ENCODE measurements at places on chromosomes 7 and 10.
A peak's percentile ranks its signal among the peaks of the same experiment; 100 is the strongest.

GRCh38 chr10:78211561-78212051 lies 177.9 kb downstream of the RPS24 start:
- no peak for DNase-seq

GRCh38 chr10:74674927-74675326 lies 151.5 kb upstream of the KAT6B start:
- DNase-seq, result no peak

GRCh38 chr7:155356323-155357105 lies 58.8 kb downstream of the INSIG1 start:
- no peak for DNase-seq

GRCh38 chr7:85185424-85186082 lies 1.3 kb downstream of the SEMA3D start:
- DNase-seq, result no peak

DNA sequence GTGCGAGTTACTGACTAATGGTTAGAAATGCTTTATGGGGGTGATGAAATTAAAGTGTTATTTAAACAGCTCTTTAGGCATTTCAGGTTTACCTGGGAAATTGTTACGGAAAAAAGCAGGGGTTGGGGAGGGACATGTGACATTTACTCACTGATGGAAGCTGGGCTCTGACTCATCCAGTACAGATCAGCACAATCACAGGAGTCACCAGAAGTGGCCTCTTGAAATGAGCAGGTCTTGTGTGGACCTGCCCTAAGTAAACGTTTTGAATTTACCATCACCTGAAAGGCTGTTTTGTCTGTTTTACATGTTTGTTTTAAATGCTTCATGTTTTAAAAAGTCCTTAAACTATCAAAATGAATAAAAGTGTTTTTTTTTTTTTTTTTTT lies 2.3 kb downstream of the GLRX3 start:
- no peak for DNase-seq

DNA sequence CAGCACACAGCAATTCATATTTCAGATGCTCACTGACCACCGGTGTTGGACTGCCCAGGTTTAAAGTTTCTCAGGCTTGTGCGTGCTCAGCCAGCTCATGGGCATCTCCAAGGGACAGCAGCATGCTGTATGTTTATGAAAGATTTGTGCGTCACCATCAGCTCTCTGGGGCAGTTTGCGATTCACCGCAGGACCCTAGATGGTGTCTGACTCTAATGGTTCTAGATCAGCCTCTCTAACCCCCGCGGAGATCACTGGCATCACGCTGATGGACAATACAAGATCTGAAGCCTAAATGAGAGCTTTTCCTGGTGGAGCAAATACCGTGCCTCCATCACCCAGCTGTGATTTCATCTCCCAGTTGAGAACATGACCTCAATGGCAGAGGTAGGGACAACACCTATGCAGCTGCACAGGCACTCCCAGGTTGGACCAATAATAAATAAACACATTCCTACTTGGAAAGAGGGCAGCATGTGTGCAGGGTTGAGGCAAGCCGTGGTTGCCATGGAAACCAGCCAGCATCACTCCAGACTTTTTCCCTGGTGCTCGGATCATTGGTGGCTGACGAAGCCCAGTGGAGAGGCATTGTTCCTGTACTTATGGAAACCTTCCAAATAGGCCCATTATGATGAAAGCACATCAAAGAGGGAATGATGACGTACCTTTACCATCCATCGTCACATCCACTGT lies 253.6 kb downstream of the KCNMA1 start:
- no peak for DNase-seq

GRCh38 chr10:79405221-79405994 lies 40.0 kb downstream of the ZCCHC24 start:
- DNase-seq, result no peak

- no peak for DNase-seq
Observed at GRCh38 chr10:7547829-7548228, 118.9 kb downstream of the ITIH5 start.

DNA sequence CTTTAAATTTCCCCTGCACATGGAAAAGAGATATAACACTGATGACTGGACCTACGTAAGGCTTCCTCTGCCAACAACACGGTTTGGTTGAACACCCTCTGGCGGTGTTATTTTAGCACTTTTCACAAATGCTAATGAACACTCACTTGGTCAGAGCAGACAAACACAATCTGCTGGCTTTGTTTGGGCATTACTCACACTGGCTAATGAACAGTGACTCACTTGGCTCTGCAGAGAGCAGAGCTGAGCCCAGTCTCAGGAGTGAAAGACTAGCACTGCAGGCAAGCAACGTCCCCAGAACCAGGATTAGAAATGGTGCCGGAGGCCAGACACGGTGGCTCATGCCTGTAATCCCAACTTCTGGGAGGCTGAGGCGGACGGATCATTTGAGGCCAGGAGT lies 430.8 kb downstream of the PLXNA4 start:
- DNase-seq, result no peak

GRCh38 chr7:27399791-27400567 lies 157.4 kb downstream of the EVX1 start:
- DNase-seq, result no peak

- DNase-seq, result no peak
Observed at GRCh38 chr10:103736044-103736443, 119.3 kb downstream of the SH3PXD2A start.

DNA sequence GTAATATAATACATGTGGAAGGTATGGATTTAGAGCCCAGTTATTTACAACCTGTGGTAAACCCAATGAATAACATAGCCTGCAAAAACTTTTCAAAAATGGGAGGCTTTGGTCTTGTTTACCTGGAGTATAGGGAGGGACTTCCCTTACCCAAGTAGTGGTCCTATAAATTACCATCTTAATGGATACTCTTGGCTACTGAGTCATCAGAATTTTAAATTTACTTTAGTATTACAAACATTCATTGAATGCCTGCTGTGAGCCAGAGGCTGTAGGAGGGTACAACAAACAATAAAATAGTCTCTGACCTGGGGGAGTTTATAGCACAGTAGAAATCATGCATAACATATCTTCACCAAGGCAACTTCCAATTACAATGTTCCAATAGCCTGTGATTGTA lies 365.1 kb downstream of the BBS9 start:
- no peak for DNase-seq

- DNase-seq, result no peak
Observed at GRCh38 chr7:132709971-132710567, 133.8 kb upstream of the PLXNA4 start.

DNA sequence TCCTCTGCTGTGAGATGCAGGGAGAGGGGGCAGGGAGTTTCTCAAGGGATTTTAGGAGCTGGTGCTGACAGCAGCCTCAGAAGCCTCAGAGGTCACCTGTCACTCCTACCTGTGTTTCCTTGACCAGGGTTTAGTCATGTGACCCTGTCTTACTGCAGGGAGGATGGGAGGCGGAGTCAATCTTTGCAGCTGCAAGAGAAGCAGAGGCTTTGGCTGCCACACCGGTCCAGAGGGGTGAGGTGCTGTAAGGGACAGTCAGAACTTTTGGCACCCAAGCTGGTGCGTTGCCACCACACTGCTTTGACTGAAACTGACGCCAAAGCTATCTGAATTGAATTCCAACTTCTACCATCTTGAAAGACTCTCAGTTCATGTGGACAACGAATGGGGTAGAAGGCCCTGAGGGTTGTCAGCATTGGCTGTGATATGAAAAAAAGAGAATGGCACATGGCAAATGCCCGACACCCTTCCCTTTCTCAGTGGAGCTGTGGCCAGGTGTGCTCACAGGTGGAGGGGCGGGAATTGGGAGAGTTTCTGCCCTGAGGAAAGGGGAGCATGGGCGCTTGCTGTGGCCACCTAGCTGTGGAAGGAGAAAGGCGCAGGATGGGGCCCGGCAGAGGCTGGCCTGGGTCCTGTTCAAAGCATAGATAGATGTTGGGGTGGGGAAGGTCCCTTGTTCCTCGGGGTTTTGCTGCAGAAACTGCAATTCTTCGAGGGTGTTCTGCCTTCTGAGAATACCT lies 69.3 kb downstream of the ARHGAP22 start:
- DNase-seq, result no peak

- no peak for DNase-seq
Observed at GRCh38 chr10:118966076-118966849, 63.3 kb upstream of the NANOS1 start.

DNA sequence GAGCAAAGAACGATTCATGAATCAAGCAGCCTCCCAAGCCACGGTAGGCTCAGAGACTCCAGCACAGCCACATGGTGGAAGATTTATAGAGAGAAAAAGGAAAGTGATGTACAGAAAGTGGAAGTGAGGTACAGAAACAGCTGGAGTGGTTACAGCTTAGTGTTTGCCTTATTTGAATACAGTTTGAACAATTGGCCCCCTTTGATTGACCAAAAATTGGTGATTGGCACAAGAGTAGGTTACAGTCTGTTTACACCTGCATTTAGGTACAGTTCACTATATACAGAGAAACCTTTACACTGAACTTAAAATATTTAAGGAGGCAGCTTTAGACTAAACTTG lies 136.4 kb upstream of the ASAH2 start:
- no peak for DNase-seq

- no peak for DNase-seq
Observed at GRCh38 chr10:96612055-96612830, 25.4 kb upstream of the TM9SF3 start.

- peak; percentile 21 for DNase-seq
Observed at GRCh38 chr7:71733107-71733870, 601.3 kb downstream of the GALNT17 start.

- DNase-seq, result no peak
Observed at GRCh38 chr10:14625765-14626525, 148.8 kb downstream of the FAM107B start.

DNA sequence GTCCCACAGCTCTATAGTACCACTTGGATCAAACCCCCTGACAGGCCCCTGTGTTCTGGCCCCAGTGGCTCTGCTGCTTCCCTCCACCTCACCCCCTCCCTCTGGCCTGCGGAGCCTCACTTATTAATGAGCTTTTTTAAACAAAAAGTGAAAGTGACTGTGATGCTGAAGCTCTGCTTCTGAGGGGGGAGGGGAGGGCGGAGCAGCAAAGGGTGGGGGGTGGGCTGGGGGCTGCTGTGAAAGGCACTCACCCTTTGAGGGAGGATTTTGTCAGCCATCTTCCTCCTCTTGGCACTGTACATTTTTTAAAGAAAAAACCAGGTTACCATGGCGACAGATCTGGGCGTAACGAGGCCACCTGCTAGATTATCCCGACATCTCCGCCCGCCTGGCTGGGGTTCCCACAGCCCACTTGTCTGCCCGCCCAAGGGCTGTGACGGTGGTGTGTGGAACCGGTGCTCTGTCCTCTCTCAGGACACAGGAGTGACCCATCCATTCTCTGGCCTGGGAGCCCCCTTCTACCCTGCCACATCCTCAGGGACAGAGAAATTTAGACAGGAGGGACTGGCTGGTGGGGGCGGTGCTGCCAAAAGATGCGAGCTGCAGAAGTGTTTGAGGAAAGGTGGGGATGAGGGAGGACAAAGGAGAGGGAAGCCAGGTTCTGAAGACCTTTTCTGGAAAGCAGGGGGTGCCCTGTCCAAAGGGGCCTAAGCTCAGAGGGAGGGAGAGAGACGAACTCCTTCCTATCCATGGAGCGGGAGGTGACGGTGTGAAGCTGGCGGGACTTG lies 4.9 kb downstream of the SMARCD3 start:
- DNase-seq, result no peak

DNA sequence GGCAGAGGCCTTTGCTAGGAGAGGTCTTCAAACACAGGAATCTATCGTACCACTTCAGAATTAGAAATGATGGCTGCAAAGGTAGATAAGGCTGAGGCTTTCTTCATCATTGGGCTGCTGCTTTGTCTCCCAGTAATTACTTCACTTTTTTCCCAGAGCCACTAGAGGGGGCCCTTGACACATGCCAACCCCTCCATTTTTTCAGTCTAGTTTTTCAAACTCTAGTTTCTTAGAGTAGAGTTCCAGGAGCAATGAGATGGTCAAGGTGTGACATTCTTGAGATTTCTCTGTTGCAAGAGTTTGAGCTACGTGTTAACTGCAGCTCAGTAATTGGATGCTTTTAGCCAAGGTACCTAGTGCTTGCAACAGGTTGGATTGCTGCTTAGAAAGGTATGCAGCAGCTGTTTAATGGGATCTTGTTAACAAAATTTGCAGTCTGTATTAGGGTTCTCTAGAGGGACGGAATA lies 33.8 kb upstream of the RBM20 start:
- DNase-seq, result peak; percentile 1

DNA sequence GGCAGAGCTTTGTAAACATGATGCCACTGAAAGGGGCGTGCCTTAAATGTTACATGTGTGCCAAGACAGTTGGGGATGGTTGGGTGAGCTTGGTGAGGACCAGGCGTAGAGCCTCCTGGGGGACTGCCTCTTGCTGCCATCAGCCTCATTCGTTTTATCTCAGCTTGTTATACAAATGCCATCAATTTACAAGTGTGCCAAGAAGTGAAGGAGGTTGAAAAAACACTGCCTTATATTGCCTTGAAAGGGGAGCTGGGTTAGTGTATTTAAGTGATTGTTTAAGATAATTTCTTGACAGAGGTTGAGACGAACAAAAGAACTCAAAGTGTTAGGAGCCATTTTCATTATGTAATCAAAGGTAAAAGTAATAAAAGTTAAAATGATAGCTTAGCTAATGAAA lies 354.7 kb downstream of the PHTF2 start:
- DNase-seq, result no peak

DNA sequence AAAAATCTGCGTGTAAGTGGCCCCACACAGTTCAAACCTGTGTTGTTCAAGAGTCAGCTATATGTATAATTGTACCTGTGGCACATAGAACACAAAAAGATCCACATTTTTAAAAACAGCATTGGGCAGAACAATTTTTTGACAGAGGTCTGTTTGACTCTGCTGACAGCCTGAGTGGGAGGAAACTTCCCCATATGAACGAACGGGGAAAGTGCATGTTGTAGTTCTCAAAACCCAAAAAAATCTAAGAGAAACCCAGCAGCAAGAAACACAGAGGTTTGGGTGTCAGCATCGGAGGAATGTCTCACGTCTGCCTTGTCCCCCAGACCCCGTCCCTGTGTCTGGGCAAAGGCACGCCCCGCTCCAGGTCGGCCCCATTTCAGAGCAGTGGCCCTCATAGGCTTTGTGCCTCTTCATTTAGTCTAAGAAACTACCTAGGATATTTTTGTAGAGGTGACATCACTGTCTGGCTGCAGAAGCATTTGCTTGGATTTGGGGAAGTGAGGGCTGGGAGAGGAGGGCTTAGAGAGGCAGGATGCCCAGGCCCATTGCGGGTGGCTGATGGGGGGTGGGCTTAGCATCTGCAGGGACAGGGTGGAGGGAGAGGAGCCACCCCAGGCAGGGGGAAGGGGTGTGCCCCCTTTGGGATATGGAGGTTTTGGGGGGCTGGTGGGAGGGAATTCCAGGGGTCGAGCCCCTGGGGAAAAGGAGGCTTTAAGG lies 11.0 kb downstream of the CUX1 start:
- DNase-seq, result no peak

- DNase-seq, result no peak
Observed at GRCh38 chr10:73926152-73926764, 15.3 kb downstream of the PLAU start.

DNA sequence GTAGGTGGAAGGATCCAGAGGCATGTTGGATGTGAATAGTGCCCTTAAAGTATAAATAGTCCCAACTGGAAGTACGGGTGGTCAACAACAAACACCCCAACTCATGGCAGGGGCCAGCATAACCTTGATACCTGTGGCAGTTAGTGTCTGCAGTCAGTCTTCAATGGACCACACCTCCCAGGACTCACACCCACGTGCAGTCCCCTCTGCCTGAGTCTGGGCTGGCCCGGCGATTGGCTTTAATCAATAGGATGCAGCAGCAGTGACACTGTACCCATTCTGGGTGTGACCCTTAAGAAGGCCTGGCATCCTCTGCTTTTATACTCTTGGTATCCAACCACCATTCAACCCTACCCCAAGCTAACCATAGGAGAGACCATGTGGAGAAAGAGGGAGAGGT lies 18.6 kb downstream of the DRGX start:
- DNase-seq, result no peak
